Stimulated activated CD8-positive, alpha-beta memory T cell treated with anti-CD3 and anti-CD28 coated beads, Interleukin-4, amount 100 ng/mL, for 4 hours (primary cell): ENCODE measurements at places on chromosomes 7 and 10.

GRCh38 chr7:5348134-5349004 lies 65.6 kb downstream of the SLC29A4 start:
- DNase-seq = no peak

- DNase-seq = no peak
These were observed 30.9 kb downstream of the LAMB1 start for GRCh38 chr7:107972075-107972482.

GRCh38 chr10:127979566-127979965 lies 72.7 kb downstream of the PTPRE start:
- no peak for DNase-seq

DNA sequence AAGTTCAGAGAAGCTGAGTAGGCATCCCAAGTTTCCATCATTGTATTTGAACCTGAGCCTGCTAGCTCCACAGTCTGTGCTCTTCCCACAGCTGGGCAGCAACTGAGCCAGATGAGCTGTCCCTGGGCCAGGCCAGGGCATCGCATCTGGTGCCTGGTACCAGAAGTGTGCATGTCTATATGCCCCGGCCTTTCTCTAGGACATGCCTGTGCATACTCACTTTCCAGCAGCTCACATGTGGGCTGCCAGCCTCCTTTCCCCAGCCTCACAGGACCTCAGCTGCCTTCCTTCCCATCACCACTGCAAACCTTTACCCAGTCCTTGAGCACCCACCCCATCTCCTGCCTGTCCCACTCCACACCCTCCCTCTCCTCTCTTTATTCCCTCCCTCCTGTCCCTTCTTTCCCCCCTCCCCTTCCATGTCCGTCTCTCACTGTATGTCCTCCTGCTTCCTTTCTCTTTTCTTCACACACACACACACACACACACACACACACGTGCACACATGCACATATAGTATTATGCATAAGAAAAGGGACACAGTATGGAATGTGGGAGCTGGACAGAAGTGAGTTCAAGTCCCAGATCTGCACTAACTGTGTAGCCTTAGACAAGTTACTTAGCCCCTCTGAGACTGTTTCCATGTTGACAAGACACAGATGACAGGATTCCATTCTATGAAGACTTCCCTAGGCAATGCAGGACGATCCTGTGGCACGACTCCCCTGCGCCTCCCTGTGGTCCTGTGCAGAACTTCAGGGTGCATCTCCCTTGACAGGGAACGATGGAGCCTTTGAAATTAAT lies 10.9 kb downstream of the CDHR1 start:
- peak; percentile 30 for DNase-seq

GRCh38 chr10:72682638-72683037 lies 9.3 kb upstream of the MCU start:
- DNase-seq = no peak
